Stimulated activated CD8-positive, alpha-beta memory T cell treated with anti-CD3 and anti-CD28 coated beads, Interleukin-2, amount 100 ng/mL, for 48 hours (primary cell): ENCODE measurements at places on chromosomes 11 and 22.

DNA sequence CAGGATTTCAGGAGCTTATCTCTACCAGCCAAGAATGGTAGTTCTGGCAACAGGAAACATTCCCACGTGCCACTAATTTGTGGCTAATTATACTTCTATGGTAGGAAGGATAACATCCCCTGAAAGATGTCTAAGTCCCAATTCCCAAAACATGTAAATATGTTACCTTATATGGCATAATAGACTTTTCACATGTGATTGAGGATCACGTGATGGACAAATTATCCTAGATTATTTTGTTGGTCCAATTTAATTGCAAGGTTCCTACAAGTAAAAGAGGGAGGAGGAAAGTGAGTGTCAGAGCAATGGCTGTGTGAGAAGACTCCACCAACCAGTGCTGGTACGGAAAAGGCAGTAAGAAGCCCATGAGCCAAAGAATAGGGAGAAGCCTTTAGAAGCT is 9.9 kb upstream of the MSANTD4 start:
- DNase-seq = no peak

- DNase-seq = no peak
Observed at GRCh38 chr22:20316217-20316843, 3.5 kb downstream of the DGCR6L start.

- no peak for DNase-seq
Observed at GRCh38 chr11:128222245-128222884, 365.0 kb downstream of the ETS1 start.

- no peak for DNase-seq
Observed at GRCh38 chr11:36578458-36578857, 10.7 kb downstream of the RAG1 start.

- no peak for DNase-seq
Observed at GRCh38 chr22:49211176-49211575, 616.5 kb downstream of the BRD1 start.

DNA sequence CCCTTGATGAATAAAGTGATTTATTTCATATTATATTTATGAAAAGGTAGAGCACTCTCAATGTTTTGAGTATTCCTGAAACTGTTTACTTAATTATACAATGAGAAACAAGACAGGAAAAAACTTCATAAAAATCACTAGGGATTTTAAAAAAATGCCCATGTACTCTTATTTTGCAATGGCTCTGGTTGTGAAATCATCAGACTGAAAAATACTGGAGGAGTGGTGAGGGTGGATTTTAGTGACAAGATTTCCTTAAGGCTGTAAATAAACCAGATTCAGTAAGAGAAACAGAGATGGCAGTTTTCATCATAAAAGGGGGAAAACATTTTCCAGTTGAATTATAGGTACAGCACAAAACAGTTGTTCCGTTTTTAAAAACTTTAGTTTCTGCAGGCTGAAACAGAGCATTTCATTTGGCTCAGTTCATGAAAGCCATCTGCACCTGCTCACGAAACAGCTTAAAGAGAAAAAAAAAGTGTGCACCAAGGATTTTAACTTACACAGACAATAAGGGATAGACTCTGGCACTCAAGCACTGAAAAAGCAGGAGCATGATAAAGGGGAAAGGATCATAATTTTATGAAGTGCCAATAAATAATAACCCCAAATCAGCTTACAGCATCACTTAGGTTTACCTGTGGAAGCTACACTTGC is 100.7 kb downstream of the MAML2 start:
- no peak for DNase-seq

DNA sequence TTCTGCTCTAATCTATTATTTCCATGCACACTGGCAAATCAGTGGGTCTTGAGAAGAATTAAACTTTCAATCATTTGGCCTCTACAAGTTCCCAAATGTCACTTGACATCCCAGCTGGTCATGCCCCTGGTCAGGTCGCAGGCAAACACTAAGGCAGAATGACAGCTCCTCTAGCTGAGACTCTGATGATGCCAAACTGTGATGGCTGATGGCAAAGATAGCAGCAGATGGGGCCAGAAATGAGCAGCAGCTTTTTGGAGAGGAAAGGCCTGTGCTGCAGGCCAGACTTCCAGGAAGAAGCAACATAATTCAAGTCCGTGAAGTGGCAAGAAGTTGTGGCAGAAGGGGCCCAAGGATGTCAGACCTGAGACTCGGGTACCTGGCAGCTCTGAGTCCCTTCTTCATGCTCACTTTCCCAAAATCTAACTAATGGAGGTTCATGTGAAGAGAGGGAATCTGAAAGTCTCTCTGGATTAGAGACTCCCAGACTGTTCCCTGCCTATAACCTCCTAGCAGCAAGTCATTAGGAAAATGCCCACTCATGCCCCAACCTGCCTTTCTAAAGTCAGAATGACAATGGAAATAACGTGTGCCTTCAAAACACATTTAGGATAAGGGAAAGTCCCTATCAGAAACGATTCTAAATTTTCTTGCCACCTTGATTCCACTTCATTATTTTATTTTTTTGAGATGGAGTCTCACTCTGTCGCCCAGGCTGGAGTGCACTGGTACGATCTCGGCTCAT is 9.4 kb upstream of the PMM1 start:
- no peak for DNase-seq
